AG08396 (cell line): ENCODE measurements at places on chromosomes 5 and 9.

GRCh38 chr5:174532455-174533453 lies 191.6 kb upstream of the MSX2 start:
- DNase-seq: peak; percentile 90

GRCh38 chr9:83570359-83570758 lies 32.2 kb upstream of the FRMD3 start:
- no peak for DNase-seq

DNA sequence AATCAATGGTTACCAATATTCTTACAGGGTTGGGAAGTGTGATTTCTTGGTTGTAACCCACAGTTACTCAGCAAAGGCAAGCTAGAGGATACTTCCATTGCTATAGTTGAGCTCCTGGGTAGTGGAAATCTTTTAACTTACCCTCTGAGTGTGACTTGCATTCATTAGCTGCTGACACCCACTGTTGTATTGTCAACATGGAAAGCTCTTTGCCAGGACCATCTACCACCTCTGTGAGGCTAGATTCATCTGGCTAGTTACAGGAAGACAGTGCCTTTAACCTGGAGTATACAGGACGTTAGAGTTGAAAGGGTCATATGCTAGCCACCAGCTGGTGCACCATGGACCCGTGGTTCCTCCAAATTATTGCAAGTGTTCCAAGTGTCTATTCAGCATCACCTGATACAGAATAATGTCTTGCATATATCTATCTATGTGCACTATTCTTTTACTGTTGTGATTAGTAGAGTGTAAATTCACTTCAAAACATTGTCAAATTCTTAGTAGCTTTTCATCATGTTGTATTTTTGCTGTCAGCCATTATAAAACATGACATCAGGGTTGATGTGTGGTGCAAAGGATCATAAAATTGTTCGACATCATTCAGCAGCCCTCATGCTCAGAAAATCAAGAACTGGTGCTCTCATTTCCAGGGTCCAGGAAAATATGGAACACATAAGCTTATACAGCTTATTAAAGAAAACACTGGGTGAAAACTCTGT lies 239.0 kb downstream of the PJA2 start:
- no peak for DNase-seq

DNA sequence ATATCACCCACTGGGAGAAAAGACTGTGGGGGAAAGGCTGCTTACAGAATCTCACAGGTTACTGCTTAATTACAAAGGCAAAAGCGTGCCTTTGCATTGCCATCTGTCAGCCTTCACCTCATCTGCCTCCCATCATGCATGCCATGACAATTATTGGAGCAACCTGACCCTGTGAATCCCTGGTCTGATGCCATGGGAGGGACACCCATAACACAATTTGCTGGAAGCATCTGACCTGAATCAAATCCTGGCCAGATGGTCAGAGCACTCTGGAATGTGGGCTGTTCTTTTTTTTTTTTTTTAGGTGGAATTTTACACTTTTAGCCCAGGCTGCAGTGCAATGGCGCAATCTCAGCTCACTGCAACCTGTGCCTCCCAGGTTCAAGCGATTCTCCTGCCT lies 11.6 kb upstream of the RETREG1 start:
- DNase-seq: no peak

DNA sequence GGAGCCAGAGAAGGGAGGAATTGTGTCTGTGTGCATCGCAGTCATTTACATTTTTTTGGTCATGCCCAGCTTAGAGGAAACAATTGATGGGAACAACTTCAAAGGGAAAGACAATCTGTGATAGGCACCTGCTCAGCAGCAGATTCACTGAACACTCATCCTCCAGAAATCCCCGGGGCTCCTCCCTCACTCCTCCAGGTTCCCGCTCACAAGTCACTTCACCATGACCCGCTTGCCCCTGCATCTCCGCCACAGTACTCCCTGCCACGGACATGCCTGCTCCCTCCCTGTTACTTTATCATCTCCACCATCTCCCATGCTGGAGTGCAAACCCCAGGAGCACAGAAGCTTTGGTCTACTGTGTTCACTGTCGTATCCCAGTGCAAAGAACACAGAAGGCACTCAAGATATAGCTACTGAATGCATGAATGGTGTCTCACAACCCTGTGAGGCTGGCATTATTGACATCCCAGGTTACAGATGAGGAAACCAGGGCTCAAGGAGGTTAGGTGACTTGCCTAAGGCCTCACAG lies 16.2 kb downstream of the LHX6 start:
- no peak for DNase-seq

GRCh38 chr5:34817558-34818351 lies 21.2 kb upstream of the TTC23L start:
- DNase-seq: no peak

DNA sequence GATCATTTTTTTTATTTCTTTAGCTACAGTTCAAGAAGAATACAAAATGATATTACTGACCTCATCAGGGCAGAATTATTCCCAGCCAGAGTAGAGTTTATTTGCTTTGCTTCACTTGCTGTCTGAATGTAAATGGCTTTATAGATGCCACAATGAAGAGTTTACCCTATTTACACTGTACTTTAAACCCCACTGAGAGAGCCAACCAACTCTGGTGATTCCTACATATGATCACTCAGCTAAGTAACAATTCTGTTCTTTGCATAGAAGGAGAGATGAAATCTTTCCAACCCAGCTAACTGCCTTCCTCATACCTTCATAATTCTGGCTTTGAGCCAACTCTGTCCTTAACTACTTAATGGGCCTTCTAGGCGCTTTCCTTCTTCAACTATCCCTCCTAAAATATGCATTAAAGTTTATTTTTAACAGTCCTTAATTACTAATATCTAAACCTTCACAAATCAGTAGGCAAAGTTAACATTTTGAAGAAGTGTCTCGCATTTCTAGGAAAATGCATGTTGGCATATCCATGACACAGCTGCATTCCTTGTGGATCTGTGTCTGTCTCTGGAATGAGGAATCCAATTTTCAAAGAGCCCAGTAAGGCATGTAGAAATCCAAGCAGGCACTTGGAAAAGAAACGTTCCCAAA lies 284.8 kb upstream of the GRAMD2B start:
- DNase-seq: peak; percentile 20

- DNase-seq: peak; percentile 88
These were observed 66.0 kb downstream of the HMCN2 start for GRCh38 chr9:130331573-130331972.

GRCh38 chr5:76626738-76627137 lies 3.5 kb upstream of the F2RL2 start:
- no peak for DNase-seq

- DNase-seq: no peak
These were observed 23.8 kb downstream of the TYRP1 start for GRCh38 chr9:12716823-12717600.

DNA sequence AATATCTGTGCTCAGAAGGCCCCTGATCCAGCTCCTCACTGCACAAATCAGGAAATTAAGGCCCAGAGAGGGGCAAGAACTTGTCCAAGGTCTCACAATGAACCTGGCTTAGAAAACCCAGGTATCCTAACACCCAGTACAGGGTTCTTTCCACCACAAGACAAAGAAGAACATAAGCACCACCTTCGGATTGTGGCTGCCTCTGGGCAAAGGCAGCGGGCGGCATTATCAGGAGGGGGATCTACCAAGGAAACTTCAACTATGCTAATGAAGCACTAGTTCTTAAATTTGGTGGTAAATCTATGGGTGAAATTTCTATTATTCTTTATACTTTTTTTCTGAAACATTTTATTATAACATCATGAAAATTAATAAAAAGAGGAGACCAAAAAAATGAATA lies 17.9 kb downstream of the ANXA6 start:
- no peak for DNase-seq

- no peak for DNase-seq
These were observed 336.7 kb downstream of the FAM170A start for GRCh38 chr5:119966028-119966427.

DNA sequence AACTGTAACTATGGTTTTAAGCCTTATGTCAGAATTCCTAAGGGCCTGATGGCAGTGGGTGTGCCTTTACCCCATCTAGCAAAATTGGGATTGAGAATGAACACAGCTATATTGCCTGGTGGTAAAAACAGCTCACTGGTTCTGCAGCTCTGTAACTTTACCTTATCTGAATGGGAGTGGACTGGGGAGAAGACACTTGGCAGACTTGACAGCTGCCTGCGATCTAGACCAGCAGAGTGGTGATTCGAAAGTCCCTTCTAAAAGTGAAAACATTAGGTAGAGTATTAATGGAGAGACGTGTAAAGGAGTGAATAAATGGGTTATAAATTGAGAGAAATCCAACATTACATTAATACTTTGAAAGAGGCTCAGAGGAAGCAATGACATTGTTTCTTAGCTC lies 289.1 kb upstream of the EDIL3 start:
- no peak for DNase-seq

GRCh38 chr5:156103155-156103885 lies 223.6 kb upstream of the SGCD start:
- DNase-seq: no peak

DNA sequence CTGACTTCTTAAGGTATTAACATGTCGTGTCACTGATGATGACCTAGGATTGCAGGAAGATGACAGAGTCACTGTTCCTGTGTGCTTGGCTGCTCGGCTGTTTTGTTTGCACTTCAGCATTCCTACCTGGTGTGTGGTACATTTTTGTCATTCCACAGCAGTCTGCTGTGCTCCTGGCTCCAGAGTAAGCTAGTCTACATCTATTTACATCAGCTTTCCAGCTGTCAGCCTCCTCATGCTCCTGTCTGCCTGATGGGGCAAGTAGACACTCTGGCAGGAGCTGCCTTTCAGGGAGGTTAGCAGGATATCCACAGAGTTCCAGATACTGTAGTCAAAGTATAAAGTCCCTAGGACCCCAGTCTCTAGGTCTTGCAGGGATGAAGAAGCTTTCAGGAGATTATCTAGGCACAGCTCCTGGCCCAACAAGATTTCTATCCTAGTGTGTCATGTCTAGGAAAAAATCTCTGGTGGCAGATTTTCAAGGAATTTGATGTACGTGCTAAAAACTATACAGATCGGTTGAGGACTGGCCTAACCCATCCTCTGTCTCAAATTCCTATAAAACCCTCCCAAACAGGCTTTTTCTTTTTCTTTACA lies 28.4 kb downstream of the RUSC2 start:
- DNase-seq: peak; percentile 77

DNA sequence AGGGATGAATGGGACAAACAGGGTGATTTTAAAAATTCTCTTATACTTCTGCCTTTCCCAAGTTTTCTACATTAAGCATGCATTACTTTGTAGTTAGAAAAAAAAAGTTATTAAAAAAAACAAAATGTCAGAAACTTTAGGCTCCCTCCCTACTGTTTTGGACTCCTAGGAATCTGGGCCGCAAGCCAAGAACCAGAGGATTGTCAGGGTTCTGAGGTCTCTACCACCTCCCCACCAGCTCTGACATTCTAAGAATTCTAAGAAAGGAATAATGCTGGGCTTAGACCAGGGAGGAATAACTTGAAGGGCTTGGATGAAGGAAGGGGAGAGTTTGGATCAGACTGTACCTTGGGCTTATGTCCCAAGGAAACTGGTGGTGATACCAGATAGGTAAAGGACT lies 1.1 kb upstream of the ARHGEF39 start:
- DNase-seq: peak; percentile 65

DNA sequence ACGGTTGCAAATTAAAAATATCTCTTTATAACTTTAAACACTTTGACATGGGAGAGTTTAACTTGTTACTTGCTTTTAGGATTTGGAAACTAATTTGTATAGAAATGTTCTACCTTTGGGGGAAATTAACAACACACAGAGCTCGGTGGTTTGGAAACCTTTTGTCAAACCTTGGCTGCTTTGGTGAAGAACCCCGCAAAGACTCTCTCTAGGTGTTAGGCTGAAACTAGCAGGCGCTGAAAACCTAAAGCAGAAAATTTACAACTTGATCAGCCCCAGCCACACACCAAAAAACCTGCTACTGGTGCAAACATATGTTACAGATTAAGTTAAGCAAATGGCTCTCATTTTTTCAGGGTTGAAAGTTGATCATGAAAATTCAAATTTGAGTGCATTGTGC lies 25.8 kb downstream of the NR2F1 start:
- no peak for DNase-seq

- peak; percentile 54 for DNase-seq
These were observed 18.1 kb downstream of the GSN start for GRCh38 chr9:121285835-121286687.

DNA sequence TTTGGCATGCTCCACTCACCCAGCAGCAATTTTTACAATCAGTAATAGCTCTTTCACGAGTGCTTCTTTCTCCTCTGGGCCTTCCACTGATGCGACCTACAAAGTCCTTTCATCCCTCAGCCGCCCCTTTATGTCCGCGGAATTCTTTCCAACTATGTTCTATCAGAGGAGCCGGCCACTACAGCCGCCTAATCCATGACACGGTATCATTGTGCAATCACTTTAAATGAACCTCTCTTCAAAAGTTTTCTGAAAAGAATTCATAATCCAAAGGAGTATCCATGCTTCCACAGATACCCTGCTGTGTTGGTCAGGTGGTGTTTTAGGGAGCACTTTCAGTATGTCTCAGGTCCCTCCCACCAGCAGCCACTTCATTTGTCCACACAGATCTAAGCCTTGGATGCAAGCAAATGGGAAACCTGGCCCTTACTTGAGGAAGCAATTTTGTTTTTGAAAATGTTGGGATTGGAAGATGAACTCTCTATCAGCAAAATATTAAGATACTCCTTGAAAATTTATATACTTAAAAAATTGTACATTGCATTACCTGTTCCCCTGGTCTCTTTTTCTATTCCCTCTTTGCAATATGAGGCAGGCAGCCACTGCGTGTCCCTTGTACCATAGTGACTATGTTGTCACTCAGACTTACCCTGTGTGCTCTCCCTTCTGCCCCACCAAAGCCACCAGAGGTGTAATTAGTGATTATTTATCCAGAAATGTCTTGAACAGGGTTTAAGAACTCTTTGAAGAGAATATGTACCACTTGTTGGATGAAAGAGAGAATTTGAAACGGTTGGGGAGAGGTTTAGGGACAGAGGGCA lies 12.9 kb upstream of the MEF2C start:
- no peak for DNase-seq

GRCh38 chr9:77978086-77978781 lies 53.4 kb downstream of the GNAQ start:
- no peak for DNase-seq

DNA sequence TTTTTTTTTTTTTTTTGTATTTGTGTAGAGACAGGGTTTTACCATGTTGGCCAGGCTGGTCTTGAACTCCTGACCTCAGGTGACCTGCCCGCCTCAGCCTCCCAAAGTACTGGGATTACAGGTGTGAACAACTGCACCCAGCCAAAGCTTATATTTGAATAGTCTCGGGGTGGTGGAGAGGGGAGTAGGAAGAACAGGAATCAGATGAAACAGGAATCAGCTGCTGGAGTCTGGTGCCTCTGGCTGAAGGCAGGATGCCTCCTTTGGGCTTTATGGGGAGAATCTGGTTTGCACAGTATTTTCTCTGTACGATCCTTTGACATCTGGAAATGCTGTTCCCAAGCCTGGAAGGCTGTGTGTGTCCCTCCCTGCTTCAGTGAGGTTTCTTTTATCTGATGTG lies 10.9 kb downstream of the C5orf52 start:
- no peak for DNase-seq

GRCh38 chr9:133522073-133522910 lies 2.5 kb downstream of the MYMK start:
- DNase-seq: no peak
